ENCODE measurements at places on chromosomes 1 and 21.

GRCh38 chr1:87983841-87984240, 655.2 kb downstream of the LMO4 start:
- DNase-seq = no peak

- DNase-seq = no peak
These were observed 29.3 kb downstream of the C1orf116 start for GRCh38 chr1:207003210-207003609.

GRCh38 chr1:147757015-147757990, 3.1 kb downstream of the GJA5 start:
- DNase-seq = peak; percentile 15

DNA sequence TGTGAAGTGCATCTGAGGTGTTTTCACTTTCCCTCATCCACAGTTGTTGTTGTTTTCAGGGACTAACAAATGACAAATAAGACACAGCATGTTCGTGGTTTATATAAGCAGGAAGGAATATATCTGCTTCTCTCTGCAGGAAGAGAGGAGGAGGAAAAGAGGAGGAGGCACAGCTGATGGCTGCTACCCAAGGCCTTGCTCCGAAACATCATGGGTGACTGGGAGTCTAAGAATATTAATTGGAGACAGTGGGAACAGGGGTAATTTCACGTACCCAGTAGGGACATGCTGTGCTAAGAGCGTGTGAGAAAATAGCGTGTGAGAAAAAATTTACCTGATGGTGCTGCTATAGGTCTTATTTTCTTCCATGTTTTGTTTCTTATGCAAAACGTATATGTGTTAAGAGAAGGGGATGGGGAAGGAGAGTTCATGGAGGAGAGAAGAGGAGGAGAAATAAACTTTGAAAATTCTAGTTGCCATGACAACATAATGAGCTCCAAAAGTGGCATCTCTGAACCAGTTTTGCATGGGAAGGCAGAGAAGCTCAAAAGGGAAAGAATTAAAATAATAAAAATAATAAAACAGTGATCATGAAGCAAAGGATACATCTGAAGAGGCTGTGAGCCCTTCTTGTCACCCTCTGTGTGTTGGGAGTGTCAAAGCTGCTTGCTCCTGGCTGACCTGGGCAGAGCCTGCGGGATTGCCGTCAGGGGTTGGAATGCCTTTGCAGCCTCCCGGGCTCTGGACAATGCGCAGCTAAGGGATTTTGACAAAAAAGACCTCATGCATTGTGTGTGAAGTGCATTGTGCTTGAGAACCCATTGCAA, 192.0 kb downstream of the CACNA1E start:
- DNase-seq = no peak

GRCh38 chr1:7333620-7334019, 437.5 kb upstream of the VAMP3 start:
- DNase-seq = no peak

DNA sequence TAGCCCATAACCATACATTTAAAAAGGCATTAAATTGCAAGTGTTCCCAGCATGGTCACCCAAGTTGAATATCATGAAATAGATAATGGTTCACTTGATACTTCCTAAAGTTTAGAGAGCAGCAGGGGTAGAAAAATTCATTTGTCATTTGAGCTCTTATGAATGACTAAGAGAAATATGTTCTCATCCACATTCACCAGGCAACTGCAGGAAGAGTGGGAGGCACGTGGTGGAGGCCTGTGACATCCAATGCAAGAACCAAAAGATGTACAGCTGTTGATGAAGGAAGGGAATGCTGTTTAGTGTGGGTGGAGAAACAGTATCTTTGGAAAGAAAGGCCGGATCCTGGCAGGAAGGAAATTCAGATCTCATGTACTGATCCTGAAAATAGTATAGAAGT, 473.1 kb downstream of the ADGRL2 start:
- DNase-seq = no peak

GRCh38 chr1:19923137-19923952, at the start of gene PLA2G2E:
Gene PLA2G2E (minus strand): TSS chr1:19923617. CDS start chr1:19923559, 58 bp downstream.
- no peak for DNase-seq

GRCh38 chr1:55074455-55074854, 35.1 kb downstream of the PCSK9 start:
- DNase-seq = no peak

DNA sequence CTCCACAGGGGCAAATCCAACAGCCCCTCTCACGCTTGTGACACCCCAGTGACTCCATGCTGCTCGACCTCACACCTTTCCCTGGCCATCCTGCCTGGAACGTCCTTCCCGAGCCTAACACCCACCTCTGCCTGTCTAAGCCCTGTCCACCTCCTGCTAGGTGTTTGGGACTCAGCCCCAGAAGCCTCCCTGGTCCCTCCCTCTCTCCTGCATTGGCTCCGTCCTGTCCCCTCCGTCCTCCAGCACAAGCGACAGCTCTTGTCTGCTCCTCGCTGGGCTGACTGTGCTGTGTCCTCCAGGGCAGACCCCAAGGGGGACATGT, 102.0 kb upstream of the IFFO2 start:
- no peak for DNase-seq

GRCh38 chr1:220685879-220686278, 4.3 kb upstream of the C1orf115 start:
- DNase-seq = no peak

DNA sequence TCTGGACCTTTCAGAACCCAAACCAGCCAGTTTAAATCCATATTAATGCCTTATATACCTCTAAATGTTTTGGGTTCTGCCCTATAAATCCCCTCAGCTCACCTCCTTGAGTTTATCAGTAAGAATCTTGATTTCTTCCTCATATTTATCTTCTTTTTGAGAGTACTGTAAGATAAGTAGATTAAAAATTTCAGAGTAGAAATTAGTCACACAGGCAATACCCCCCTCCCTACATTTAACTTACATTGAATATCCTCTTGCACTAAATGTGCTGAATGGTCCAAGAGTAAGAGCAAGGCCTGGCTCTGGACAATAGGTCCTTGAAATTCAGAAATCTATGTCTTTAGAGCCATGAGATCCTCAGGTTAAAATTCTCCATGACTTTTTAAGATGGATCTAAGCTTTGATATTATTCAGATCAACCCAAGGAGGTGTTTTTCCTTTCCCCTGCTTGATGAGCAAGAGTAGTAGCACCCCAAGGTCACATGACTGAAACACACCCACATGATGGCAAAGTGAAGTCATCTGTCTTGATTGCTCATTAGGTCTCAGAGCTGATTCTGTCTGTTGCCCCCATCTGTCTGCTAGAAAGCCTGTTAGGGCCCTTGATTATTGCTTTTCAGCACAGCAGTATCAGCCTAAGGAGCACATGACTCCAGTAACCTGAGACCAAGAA, 15.8 kb upstream of the NUP210L start:
- DNase-seq = no peak

DNA sequence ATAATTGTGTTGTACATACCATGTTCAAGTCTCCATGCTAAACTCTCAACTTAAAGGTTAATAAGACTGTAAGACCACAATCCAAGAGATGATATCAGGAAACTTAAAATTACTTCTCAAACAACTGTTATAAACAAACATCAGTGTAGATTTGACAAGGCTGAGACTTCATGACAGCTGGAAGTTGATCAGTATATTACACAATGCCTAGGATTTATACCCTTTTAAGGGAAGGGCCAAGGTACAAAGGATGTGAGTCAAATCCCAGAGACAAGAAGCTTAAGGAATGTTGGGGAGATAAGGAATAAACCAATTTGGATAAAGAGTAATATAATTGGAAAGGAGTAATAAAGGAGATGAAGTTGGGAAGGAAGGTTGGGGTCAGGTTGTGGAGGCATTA, 98.8 kb downstream of the LBR start:
- DNase-seq = no peak

DNA sequence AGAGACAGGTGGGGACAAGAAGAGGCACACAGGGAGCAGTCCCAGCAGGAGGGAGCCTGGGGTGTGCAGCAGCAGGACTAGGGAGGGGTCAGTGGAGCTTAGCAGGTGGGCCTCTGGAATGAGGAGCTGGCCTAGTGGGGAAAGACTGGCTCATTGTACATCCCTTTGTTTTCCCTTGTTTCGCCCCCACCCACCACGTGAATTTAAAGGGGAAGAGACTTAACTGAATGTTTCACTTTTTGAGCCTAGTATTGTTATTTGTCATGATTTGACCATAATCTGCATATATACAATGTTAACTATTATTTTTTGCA, 181.7 kb downstream of the DHRS3 start:
- DNase-seq = no peak

DNA sequence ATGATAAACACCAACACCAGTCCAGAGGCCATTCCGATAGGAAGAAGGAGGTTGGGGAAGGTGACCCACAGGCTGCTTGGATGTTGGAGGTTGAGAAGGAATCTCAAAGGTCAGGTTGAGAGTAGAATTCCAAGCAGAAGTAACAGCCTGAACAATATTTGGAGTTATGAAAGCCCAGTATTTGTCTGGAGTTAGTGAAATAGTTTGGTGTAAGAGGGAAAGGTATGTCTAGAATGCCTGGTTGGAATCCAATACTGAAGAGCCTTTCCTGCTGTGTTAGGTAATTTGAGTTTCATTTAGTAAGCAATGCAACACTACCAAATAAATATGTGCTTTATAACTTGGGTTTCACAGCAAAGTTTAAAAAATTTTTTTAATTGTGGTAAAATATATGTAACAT, 70.5 kb upstream of the MCOLN3 start:
- no peak for DNase-seq

GRCh38 chr1:157806431-157807149, 13.3 kb downstream of the FCRL1 start:
- no peak for DNase-seq

DNA sequence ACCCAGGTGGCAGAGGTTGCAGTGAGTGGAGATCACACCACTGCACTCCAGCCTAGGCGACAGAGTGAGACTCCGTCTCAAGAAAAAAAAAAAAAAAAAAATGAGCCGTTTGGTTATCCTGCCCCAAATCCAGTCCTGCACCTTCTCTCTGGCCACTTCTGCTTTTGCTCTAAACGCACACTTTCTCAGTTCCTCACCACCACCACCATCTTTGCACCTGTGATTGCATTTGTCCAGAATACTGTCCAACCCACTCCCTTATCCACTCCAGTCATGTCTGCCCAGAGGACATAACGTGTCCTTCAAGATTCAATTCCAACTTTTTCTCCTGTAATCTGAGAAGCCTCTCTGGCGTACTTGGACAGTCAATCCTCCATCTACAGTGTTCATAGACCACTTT, 2.2 kb upstream of the NEK2 start:
- no peak for DNase-seq

- no peak for DNase-seq
These were observed 14.4 kb downstream of the KDM4A start for GRCh38 chr1:43664369-43664768.

- no peak for DNase-seq
These were observed 166.6 kb downstream of the DYRK1A start for GRCh38 chr21:37532868-37533780.

DNA sequence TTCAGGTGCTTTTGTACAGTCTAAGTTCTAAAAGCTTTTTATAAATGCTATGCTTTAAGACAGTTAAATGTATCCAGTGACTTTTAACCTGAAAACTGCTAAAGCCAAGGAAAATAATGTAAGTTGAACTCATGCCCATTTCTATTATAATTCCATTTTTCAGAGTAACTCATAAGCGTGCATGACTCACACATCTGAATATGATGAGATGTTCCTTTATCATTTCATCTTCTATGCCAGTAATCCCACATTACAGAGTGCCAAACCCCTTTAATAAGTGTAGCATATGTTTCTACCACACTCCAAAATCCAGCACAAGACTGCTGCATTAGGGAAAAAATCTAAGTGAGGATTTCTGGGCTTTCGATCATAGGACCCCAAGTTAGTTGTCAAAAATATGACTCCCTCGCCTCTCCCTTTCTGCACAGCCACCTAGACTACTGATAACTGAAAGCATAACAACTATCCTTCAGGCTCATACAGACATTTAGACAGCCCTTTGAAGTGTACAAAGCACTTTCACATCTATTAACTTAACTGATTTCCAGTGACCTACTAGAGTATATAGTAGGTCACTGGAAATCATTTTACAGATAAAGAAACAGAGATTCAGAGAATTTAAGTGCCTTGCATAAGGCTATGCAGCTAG, 45.3 kb downstream of the JAK1 start:
- DNase-seq = no peak

- no peak for DNase-seq
These were observed 73.5 kb downstream of the LRIG2 start for GRCh38 chr1:113146242-113147072.

- DNase-seq = no peak
These were observed 86.0 kb downstream of the EVI5 start for GRCh38 chr1:92698932-92699331.

- peak; percentile 46 for DNase-seq
These were observed 177.0 kb downstream of the CLIC6 start for GRCh38 chr21:34845521-34846451.

DNA sequence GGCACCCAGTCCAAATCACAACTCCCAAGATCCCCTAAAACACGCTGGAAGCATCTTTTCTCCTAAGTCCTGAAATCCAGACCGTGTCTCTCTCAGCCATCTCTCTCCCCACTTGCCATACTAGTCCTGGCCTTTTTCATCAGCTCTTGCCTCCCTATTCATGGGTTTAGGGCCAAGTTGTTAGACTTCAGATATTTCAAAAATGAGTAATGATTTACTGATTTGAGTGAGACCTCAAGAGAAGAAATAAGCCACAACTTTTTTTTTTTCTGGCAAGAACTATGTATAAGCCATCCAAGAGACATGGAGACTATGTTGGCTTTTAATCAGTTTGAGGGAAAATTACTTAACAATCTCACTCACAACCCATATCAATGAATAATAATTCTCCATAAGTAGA, 62.5 kb downstream of the TBX15 start:
- DNase-seq = no peak

Data from LNCaP clone FGC (cell line).